Mesothelial cell of epicardium (in vitro differentiated cells): ENCODE measurements at places on chromosomes 6 and 20.

DNA sequence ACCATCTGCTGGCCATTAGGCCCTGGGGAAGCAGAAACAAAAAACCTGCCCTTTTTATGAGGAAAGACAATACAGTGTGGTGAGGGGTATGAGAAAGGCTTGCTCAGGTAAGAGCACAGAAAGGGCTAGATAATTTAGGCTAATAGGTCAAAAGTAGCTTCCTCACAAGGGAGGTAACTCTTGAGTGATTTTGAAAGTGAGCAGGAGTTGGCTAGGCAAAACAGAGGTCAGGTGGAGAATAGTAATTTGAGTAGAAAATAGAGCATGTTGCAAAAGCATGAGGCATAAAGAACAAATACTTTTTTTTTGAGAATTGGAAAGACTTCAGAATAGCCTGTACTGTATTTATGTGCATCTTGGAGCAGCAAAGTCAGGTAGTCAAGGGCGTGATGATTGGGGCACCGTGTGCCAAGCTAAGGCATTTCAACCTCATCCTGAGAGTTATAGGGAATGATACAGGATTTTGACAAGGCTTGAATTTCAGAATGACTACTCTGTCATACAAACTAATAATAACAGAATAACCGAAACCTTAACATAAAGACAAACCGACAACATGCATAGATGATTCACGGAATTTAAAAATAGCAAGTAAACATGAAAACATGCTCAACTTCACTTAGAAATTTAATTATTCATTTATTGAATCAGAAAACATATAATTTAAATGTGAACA lies 123.0 kb upstream of the ENPP5 start:
- no peak for DNase-seq

DNA sequence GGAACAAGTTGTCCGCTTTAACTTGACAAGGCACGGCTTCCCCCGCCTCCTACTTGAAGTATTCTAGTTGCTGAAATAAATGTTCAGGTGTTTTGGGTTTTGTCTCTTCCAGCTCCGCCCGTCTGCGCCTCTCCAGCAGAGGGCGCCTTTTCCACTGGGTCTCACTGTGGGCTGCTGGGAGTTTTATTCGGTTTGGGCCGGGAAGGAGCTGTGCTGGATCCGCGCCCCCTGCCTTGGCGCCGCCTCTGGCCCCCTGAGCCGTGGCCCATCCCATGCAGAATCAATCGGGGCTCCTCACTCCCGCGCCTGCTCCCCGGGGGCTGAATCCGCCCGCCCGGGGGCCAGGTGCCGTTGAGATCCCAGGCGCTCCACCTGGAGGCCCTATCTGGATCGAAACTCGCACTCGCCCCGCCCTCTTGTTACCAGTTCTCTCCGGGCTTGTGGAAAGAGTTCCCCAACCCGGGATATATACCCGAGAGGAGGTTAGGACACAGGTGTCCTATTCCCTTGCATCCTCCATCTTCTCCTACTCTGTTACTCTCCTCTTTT lies 51.0 kb upstream of the TCF21 start:
- DNase-seq: peak; percentile 76

- no peak for DNase-seq
These were observed 589.8 kb downstream of the RNF144B start for GRCh38 chr6:18976966-18977365.

- no peak for DNase-seq
These were observed 37.1 kb downstream of the PLEKHG1 start for GRCh38 chr6:150636808-150637207.

DNA sequence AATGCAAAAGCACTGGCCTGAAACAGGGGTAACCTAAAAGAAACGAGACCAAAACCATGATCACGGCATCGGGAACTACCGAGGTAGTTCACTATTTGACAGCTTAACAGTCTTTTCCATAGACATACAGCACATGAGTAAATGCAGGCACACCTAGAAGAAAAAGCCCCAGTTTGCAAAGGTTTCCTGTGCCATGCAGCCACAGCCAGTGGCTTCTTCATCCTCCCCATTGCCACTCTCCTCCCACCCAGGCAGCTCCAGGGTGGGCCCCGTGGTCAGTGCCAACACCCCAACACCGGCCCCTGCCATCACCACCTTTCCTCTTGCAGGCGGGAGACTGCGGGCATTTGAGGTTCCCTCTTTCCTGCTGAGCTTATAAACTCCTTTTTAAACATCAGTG lies 115.4 kb downstream of the SLC23A2 start:
- DNase-seq: no peak

- DNase-seq: no peak
These were observed 1111.4 kb upstream of the CITED2 start for GRCh38 chr6:140485740-140486449.
